K562 (cell line): ENCODE measurements at places on chromosomes 6 and 20. TPM values are rescaled to one million over a fixed set of nuclear protein-coding genes. Genes with fewer than 3 reads are reported as not detected.

Gene PLA2G7
- total RNA-seq: not detected in 2 replicates

Gene MEI4
- total RNA-seq: not detected in 2 replicates

Gene BPIFB3
- not detected in 2 replicates for total RNA-seq

Gene BCAS1
- 0.93 and 1.0 TPM in 2 replicates for total RNA-seq

Gene LY6G5C
- total RNA-seq: 0.60 and 0.74 TPM in 2 replicates

Gene SYNDIG1
- not detected in 2 replicates for total RNA-seq

Gene PROKR2
- not detected in 2 replicates for total RNA-seq

Gene DLL1
- not detected in 2 replicates for total RNA-seq

Gene JPH2
- total RNA-seq: not detected in 2 replicates

Gene CMTR1
- 57.7 and 63.5 TPM in 2 replicates for total RNA-seq

Gene HLA-E
- total RNA-seq: 31.0 and 38.0 TPM in 2 replicates

- no peaks in the 10 kb centered on the region for H3K36me3 ChIP-seq
- DNase-seq: no peak
- peaks cover 6% of the 10 kb centered on the region; the same call in 2 of the 3 replicates for H3K4me1 ChIP-seq
- no peak overlapping the region for H3K27ac ChIP-seq
- no peak overlapping the region for H3K4me3 ChIP-seq
These were observed 150.8 kb upstream of the TAB2 start for GRCh38 chr6:149166747-149167146.

GRCh38 chr6:146598772-146599405 lies at the start of gene ADGB:
ADGB (plus strand) TSS chr6:146598972; CDS start chr6:146599041, 69 bp downstream.
- no peaks in the 10 kb centered on the region for H3K36me3 ChIP-seq
- H3K4me1 ChIP-seq: peaks cover 7% of the 10 kb centered on the region

DNA sequence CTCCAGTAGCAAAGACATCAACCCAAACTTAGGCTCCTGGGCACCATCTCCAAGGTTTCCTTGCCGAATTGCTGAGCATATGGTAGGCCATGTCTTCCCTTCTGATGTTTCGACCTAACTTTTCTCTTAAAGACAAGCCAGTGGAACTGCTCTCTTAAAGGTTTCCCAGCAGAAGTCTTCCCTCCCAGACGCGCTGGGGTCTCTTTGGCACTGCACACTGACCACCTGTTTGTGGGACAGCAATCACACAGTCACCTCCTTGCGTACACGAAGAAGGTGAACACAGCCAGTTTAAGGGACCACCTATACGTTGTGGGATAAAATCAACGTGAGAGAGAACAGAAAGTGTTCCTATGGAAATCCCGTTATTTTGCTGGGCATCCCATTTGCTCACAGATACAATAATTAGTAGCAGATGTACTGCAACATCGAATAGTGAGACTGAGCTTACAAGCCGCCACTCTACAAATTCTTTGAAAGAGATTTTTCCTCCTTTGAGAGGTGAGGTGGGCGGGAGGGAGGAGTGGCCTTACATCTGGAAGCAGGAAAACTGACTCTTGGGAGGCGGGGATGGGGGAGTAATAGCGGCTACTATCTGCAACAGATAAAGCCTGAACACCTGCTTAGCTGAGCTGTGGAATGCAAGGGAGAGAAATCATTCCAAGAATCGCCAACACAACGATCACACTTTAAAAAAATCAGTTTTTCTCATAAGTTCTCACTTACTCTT lies 9.9 kb downstream of the GRIK2 start:
- H3K4me3 ChIP-seq: no peak overlapping the region
- H3K27ac ChIP-seq: no peak overlapping the region
- no peaks in the 10 kb centered on the region for H3K36me3 ChIP-seq
- H3K27me3 ChIP-seq: no peaks in the 10 kb centered on the region
- peaks cover 3% of the 10 kb centered on the region; the same call in 1 of the 2 replicates for H3K4me1 ChIP-seq
- DNase-seq: no peak

GRCh38 chr20:47003223-47003622 lies 108.6 kb downstream of the EYA2 start:
- DNase-seq: no peak
- no peaks in the 10 kb centered on the region for H3K36me3 ChIP-seq

DNA sequence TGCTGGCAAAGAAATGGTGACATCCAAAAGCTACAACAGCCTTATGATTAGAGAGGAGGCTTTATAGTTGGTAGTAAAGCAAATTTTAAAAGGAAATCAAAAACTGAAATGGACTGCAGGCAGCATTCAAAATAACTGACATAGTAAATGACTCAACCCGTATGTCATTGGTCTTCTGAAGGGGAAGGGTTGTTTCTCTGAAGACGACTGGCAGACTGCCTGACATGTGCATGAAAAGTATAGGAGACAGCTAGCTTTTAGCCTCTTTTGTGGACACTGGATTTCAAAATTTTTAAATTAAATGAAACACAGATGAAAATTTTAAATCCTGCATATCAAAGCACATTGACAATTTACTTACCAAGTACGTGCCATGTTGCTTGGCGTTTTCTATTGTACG lies 90.7 kb downstream of the TRMT6 start:
- H3K27me3 ChIP-seq: no peaks in the 10 kb centered on the region
- H3K36me3 ChIP-seq: no peaks in the 10 kb centered on the region
- no peak overlapping the region for H3K4me3 ChIP-seq

- no peak overlapping the region for H3K27ac ChIP-seq
- DNase-seq: no peak
- H3K36me3 ChIP-seq: no peaks in the 10 kb centered on the region
- H3K4me3 ChIP-seq: no peak overlapping the region
- H3K4me1 ChIP-seq: peaks cover 34% of the 10 kb centered on the region
These were observed 1.4 kb downstream of the C6orf132 start for GRCh38 chr6:42140756-42141602.

DNA sequence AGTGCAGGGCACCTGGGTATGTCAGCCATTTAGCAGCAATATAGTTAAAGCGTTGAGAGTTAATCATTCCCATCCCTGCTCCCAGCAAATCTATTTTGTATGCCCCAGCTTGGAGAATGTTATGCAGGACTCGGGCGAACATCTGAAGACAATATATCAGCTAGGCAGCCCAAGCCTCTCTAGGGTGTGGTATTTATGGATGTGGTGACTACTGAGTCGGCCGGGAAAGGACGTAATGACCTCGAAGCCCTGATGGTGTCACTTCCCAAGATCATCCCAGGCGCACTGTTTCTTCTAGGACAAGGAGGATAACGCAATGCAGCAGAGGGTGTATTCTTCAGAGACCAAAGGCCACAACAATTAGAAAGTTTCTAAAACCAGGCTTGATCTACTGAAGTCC lies 63.6 kb upstream of the FAM184A start:
- no peak overlapping the region for H3K27ac ChIP-seq
- no peaks in the 10 kb centered on the region for H3K27me3 ChIP-seq
- no peak overlapping the region for H3K4me3 ChIP-seq
- no peaks in the 10 kb centered on the region for H3K36me3 ChIP-seq
- no peak for DNase-seq

GRCh38 chr6:95578106-95578410 lies 723 bp downstream of the MANEA start:
- peak; percentile 9 for DNase-seq
- H3K27me3 ChIP-seq: no peaks in the 10 kb centered on the region
- H3K4me3 ChIP-seq: peak overlapping the region; percentile 71
- peaks cover 3% of the 10 kb centered on the region; the same call in 1 of the 3 replicates for H3K36me3 ChIP-seq
